ENCODE measurements at places on chromosomes 11 and 22.

GRCh38 chr11:31620434-31620833 lies 110.9 kb downstream of the ELP4 start:
- DNase-seq: no peak

- DNase-seq: peak; percentile 75
Observed at GRCh38 chr11:118895093-118896039, 11.7 kb downstream of the CXCR5 start.

GRCh38 chr22:36086170-36086490 lies 57.5 kb upstream of the RBFOX2 start:
- DNase-seq: no peak

DNA sequence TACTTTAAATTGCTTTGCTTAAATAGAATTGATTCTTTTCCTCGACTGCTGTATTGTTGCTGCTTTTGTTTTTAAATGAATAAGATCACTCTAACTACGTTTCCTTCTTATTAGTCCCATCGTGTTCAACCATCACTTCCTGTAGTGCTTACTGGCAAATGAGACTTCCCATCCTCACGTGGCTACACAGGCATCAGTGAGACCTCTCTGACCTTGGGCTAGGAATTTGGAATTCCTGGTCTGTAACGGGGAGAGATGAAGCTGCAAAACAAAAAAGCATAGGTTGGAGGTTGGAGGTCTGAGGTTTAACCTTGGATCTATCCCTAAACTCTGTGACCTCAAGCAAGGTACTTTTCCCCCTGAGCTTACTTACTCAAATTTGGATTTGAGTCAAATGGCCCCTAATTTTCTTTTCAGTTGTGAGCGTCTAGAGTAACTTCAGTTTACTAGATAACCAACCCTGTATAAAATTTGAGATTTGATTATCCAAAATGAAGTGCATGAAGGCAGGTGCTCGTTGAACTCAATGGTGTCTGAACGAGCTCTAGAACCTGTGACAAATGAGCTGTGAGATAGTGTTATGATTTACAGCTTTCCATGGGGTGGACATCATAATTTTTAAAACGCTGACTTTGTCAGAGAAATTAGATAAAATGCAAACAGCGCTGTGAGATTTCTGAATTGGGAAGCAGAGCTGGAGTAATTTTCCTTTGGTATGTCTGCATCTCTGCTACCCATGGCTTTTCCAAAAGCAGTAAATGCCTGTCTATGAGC lies 151.2 kb downstream of the DBX1 start:
- DNase-seq: no peak

DNA sequence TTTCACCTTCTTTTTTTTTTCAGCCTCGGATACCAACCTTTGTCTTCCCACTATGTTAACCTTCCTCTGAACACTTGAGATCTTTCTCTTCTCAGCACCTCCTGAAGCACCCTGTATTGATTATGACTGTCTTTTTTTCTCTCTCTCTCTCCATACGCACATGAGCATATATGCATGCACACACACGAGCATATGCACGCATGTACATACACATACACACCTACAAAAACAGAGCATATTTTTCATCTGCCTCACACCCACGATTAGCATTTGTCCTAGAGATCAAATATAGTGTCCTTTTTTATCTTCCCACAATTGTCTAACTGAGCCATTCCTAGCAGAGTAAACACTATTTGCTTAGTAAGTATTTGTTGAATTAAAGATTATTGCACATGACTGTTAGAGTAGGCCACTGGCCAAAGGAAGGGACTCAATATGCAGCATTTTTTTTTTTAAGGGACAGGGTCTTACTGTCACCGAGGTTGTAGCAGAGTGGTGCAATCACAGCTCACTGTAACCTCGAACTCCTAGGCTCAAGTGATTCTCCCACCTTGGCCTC lies 622.2 kb upstream of the CCDC90B start:
- DNase-seq: no peak

DNA sequence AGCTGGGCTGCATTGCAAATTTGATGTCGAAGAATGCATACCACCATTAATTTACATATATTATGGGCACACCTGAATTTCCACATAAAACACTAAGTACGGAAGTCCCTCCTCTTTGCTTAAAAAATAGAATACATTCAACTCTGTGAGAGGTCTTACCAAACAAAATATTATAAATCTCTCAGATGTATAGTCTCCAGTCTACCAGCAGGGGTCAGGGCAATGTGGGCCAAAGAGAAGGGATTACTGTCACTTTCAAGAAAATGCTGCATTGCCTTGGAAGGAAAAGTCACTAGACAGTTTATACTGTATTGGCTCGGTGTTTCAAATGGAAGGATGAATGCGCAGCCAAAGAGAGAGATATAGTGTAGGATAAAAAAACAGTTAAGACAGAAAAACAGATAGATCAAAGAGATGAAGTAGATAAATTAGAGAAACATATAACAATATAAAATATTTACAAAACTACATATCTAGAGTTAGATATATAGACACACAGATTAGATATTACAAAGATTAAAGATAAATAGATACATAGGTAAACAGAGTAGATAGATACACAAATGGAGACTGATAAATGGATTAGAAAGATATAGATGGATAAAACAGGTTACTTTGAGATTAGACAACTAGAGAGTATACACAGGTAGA lies 20.9 kb downstream of the SERGEF start:
- peak; percentile 31 for DNase-seq

DNA sequence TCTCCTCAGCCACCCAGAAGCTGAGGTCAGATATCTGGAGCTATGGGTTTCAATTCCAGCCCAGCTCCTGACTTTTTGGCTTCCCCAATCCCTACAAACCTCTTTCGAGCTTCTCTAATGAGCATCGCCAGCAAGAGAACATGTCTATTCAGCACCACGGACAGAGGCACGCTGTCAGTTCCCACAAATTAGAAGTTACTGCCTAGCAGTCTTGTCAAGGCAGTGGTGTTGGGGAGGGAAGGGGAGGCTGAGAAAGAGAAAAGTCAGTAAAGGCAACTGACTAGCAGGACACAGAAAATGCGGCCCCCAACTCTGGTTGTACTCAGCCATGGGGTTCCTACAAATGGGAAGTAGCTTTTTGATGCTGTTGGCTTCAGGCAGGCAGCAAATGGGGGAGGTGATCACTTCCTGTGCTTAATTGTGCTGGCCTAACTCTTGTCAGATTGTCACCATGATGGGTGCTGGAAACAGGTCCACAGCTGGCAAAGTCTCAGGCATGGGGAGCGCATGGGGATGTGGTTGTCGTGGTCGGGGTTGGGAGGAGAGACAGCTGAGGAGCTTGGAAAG lies 205.9 kb downstream of the ST3GAL4 start:
- DNase-seq: no peak

GRCh38 chr11:79040348-79040747 lies 400.5 kb downstream of the TENM4 start:
- DNase-seq: no peak

- no peak for DNase-seq
Observed at GRCh38 chr22:19596680-19597398, 72.6 kb upstream of the CLDN5 start.

DNA sequence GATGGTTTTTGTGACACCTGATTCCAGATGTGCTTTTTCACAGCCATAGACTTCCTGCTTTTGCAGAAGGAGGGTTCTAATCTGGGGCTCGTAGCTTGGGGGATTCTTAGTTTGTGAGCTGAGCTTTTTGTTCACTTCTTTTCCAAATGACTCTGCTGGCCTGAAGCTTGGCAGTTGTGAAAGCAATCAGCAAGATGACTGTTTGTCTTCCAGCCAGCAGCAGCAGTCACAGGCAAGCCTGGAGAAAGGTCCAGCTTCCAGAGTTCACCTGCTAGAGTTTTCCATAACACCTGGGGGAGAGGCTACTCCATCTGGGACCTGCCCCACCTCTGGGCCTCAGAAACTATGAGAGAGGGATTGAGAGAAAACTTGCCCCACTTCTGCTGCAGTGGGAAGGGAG lies 4.1 kb downstream of the MARK2 start:
- no peak for DNase-seq

Measured in T follicular helper cell (primary cell).